CD4-positive, CD25-positive, alpha-beta regulatory T cell (primary cell): ENCODE measurements at places on chromosomes 2 and 18.

DNA sequence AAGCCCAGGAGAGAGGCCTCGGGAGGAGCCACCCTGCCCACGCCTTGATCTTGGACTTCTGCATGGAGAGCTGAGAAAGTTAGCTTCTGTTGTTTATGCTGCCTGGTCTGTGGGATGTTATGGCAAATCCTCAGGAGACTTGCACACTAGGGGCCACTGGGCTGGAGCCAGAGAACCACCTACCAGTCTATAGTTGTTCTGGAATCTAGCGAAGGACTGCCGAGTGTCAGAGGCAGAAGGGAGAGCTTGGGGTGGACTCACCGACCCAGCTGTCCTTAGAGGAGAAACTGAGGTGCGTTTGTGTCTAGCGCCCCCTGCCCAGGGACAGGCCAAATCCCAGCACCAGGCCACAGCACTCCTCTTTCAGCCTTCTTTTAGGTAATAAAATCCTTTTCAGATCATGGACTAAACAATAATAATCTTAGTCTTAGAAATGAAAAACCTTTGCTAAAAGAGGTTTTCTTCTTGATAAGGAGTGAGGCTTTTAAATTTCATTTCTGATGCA lies 398.7 kb upstream of the SALL3 start:
- DNase-seq: no peak

- DNase-seq: no peak
Measured at GRCh38 chr2:144470816-144471215, 49.1 kb downstream of the ZEB2 start.

DNA sequence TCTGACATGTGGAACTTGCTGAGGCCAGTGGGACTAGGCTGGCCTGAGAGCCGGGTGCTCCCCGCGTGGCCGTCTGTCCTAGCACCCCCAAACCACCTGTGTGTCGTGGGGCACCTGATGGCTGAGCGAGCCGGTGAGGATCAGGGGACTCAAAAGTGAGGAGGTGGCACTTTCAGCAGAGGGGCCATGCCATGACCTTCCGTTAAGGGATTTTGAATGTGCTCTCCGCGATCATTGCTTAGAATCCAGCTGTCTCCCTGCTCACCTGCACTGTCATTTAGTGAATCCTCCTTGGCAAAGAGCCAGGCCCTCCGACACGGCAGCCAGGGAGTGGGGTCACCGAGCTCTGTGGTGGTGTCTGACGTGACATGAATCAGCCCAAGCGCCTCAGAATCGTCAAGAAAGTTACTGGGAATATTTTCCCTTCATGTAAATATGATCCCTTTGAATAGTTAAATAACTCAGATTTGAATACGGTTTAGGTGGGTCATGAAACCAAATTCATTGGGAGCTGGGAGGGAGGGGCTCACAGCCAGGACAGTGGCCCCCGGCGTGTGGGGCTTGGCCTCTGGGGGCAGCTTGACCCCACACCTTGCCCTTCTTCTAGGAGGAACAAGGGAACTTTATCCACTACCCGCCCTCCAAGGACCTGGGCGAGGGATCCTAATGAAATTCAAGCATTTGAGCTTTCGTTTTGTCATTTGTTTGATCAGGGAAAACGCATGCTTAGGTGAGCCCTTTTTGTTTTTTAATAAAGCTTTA lies 9.5 kb downstream of the NFATC1 start:
- DNase-seq: no peak

- no peak for DNase-seq
Measured at GRCh38 chr18:79736846-79737245, 57.2 kb downstream of the CTDP1 start.

GRCh38 chr2:231640241-231640640 lies 47.6 kb downstream of the TEX44 start:
- DNase-seq: no peak

DNA sequence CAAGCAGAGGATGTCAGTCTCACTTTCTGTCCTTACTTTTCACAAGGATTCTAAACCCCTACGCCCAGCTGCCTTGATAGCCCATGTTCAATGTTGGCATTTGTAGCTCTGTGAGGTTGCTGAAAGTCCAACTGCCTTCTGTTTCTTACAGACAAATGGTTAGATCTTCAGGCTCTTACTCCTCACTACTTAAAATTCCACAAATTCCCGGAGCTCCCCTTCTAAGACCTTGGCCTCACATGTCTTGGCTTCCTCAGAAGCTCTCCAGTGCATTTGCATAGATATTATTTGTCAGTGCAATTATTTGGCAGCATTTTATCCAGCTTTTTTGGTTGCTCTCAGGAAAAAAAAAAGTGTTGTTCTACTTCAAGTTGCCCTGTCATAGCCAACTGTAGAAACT lies 453.7 kb upstream of the CELF4 start:
- no peak for DNase-seq

DNA sequence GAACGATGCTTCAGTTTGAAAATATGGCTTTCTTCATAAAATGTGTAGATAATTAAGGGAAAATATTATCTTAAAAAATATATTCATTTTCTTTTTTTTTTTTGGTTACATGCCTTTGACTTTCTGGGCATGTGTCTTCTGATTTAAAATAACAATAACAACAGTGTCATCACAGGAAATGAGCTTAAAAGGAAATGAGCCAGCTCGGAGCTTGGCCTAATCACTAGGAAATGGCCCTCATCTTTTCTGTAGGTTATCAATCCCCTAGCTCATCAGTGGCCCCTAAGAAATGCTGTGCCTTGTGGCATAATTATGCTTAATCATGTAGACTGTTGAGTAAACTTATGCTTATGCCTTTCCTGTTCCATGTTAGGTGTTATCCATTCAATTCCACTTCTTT lies 141.8 kb upstream of the FHL2 start:
- no peak for DNase-seq

DNA sequence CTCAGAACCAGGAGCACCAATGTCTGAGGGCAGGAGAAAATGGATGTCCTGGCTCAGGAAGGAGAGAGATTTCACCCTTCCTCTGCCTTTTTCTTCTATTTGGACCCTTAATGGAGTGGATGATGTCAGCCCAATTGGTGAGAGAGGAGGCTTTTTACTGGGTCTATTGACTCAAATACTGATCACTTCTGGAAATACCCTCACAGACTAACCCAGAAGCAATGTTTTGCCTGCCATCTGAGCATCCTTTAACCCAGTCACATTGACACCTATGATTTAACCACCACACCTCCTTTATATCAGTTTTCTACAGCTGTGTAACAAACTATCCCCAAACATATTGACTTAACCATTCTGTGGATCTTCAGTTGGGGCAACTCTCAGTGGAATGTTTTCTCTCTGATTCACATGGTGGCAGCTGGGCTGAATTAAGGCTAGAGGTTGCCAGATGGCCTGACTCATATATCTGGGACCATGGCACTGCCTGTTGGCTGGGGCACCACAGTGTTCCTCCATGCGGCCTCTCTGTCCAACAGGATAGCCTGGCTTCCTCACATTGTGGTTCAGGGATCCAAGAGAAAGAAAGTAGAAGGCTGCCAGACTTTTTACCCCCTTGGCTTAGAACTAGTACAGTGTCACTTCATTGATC lies 18.2 kb upstream of the MBOAT2 start:
- DNase-seq: no peak

DNA sequence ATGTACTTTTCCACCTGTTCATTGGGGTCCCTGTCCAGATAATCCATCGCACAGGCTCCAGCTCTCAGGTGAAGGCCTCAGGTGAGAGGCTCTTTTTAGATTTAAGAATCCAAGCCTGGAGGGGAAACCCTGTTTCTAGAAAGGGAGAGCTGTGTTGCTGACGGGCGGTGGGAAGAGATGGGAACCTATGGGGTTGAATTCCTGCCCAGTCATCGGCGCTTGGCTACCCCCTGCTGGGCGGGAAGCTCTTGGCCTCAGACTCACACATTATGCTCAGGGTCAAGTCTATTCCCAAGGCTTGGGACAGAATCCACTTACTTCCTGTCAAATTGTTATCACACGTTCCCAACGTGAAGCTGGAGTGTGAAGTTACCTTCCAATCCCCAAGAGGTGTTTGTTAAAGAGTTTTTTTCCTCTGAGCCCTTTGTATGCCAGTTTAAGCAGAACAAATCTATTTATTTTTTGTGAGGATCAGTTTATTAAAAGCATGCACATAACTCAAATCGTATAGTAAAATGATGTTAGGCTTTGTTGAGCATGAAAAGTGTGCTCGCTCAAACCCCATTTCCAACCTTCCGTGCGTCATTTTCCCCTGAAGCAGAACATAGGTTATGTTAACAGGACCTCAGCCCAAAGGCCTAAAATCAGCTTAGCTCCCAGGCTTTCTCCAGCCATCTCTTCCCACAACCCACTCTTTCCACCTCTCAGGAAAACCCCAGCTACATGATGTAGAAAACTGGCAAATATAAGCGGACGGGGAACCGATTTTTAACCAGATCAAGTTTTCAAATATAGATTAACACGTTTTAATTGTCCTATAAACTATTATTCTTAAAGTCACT lies 181.7 kb upstream of the ETAA1 start:
- no peak for DNase-seq

GRCh38 chr2:162212366-162212765 lies 30.9 kb downstream of the FAP start:
- no peak for DNase-seq

DNA sequence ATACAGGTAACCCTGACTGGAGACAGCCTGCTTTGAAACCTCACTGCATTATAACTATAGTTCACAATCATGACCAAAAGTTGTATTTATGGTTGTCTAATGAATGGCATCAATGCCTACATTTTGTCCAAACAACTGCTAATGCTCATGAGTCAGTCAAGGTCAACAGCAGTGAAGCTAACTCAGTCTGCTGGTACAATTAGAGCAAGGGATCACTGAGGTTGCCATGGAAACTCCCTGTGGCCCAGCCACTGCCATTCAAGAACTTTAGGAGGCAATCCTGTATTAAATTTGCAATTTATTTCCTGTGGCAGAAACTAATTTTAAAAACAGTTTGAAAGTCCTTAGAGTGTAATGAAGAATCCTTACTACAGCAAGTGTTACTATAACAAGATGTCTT lies 185.1 kb upstream of the SMAD7 start:
- no peak for DNase-seq

DNA sequence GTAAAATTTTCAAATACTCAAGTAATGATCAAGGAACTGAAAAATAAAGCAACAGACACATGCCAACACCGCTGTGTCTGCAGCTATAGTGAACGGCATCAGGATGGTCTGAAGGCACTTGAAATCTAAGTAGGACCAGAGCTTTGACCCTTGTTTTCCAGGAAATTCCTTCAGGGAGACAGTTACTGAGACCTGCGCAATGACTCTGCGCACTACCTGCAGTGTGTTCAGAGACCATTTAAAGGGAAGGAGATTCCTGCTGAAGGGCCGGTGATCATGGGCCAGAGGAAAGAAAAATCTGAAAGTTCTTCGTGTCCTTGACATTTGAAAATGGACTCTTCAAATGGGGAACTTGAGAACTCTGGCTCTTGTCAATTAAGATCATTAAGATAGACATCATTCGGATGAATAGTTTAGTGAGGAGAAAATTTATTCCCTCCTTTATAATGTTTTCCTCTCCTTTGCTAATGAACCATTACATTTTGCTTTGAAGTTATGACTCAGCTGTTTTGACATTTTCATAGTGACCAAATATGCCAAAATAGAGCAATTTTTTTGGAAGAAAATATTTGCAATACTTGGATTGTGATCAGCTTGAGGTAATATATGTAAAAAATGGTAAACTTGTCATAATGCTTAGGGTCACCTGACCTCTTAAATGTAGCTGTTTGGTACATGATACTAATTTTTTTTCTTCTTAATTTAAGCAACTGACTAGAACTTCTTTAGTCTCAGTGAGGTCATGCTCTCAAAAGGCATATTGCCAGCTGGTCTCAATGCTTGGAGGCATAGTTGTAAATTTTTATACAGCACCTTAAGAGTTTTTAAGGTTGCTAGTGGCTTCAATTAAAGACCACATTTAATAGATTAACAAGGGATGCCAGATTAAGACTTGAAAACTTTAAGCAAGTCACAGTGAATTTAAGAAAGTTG lies 329.3 kb downstream of the ARHGAP15 start:
- DNase-seq: no peak
